ENCODE measurements at places on chromosomes 16 and 17.

GRCh38 chr16:83542491-83542890 is 265.3 kb upstream of the HSBP1 start:
- no peak for DNase-seq

- DNase-seq: peak; percentile 60
Observed at GRCh38 chr17:3964203-3965117, at the start of gene ATP2A3. TSS of gene ATP2A3 (minus strand) at chr17:3964437. CDS start at chr17:3964291, 146 bp downstream.

DNA sequence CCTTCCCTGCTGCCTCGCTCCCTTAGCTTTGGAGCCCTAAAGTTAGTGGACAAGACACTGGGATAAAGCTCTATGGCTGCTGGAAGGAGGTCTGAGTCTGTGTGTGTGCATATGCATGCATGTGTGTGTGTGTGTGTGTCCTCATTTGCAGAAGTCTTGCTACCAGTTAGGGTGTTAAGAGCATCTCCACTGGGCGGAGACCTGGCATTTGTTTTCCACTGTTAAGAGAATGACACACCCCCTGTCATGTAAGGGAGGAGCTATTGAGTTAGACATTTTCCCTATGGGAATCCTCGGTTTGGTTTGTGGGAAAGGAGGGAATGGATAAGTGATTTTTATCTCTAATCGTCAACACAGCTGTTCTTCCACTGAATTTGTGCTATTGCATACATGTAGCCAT is 24.8 kb upstream of the ARHGAP23 start:
- DNase-seq: no peak

- DNase-seq: no peak
Observed at GRCh38 chr17:1224330-1224729, 44.5 kb upstream of the ABR start.

- no peak for DNase-seq
Observed at GRCh38 chr17:39014795-39015545, 47.8 kb upstream of the FBXO47 start.

- DNase-seq: no peak
Observed at GRCh38 chr16:57675741-57676551, 7.8 kb downstream of the ADGRG3 start.

GRCh38 chr17:56675876-56676660 is 82.6 kb downstream of the NOG start:
- DNase-seq: no peak

GRCh38 chr16:75011634-75012307 is 12.9 kb downstream of the ZNRF1 start:
- no peak for DNase-seq

GRCh38 chr16:49150341-49150740 is 131.3 kb downstream of the CBLN1 start:
- no peak for DNase-seq

GRCh38 chr17:16199093-16199492 is 16.2 kb downstream of the NCOR1 start:
- no peak for DNase-seq

GRCh38 chr16:4487955-4488498 is 11.8 kb downstream of the HMOX2 start:
- DNase-seq: no peak

GRCh38 chr16:84481051-84481735 is 23.3 kb downstream of the MEAK7 start:
- DNase-seq: no peak

DNA sequence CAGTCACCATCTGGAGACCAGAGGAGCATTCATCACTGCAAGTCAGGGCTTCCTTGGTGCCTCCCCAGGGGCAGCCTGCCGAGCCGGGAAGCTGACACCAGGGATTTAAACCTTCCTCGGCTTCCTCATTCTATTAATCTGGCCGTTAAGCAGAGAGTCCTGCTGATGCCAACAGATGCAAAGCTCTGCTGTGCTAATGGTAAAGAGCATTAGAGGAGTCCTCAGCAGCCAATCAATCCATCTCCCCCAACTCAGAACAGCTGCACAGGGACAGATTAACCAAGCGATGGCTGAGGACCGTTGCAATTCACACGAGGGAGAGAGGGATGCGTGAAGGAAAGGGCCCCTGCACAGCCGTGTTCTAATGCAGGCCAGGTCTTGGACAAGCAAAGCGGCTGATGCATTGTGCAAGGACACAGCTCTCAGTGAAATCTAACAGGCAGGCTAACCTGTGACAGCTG is 116.6 kb downstream of the XYLT1 start:
- DNase-seq: no peak

- DNase-seq: no peak
Observed at GRCh38 chr17:17077101-17077500, 34.8 kb downstream of the MPRIP start.

DNA sequence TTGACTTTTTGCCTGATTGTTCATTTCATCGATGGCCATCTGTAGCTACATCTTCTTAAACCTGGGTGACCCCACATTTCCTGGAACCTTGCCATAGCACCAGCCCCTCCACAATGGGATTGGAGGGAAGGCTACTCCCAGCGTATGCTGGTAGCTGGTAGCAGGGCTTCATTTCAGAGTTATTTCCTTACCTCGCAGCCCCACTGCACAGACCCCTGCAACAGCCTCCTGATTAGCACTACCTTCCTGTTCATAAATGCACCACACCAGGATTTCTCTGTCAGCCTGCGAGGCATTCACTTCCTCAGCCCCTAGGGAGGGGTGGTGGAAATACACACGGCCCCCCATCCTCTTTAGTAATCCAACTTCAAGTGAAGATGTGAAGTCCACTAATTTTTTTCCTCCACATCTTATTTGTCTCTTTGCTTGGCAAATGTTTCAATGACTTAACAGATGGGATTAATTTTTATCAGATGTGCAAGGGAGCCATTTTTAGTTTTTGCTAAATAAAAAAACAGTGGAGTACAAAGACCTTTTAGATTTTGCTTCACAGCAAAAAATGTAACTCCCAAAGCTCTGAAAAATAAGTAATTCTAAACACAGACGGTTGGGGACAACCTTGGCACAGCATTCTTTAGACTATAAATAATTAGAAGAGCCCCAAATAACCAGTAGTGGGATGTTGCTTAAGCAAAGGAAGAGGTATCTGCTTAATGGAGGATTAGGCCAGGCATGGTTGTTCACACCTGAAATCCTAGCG is 76.6 kb downstream of the CLEC16A start:
- no peak for DNase-seq

DNA sequence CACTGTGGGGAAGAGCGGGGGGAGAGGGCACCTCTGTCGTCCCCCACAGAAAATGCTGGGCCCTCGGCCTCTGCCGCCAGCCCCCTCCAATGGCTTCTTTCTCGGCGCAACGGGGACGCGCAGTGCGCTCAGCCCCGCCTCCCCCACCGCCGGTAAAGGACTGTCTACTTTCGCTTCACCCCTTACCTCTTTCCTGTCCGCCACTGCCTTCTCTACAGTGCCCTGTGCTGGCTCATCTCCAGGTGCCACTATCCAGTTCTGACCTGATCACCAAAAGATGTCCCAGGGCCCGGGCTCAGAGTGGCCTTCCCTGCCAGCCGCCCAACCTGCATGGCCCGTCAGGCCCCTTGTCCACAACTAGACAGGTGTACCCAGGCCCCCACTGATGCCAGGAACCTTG is 7.3 kb downstream of the ENDOV start:
- DNase-seq: no peak

DNA sequence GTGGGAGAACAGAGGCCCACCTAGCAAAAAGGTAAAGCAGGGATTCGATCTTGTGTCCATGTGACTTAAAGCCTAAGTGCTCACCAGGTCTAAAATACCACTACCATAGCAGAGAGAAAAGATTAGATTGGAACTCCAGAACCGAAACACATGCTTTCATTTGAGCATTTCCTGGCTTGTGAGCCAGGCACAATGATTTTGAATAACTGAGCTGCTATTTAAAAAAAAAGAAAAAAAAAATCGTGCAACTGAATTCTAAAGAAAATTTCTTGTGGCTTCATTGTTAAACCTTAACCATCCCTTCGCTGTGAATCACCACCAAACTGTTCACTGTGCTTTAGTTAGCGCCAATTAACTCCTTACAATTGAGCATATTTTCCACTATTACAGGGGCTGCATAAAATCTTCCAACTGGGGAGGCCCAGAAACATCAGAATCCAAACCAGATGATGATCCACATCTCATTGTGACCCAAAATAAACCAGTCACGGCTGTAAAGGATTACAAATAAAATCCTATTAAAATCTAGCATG is 366.4 kb upstream of the ERCC4 start:
- no peak for DNase-seq

DNA sequence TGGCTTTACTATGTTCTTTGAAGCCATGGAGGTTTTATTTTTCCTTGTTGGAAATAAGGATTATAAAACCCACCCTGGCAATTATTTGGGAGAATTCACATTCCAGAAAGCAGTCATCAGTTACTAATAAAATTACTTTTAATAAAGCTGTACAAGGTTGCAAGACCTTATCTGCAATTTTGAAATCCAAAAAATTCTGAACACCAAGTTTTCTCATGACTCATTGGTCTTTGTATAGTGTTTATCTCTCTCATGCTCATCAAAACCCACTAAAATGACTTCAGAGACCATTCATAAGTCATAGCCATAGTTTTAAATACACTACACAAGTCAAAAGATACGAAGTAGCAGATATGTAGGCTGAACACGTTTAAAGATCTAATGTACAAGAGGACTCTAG is 6.0 kb upstream of the KRT38 start:
- DNase-seq: no peak

GRCh38 chr16:27235055-27235937 is 32.0 kb downstream of the KDM8 start:
- DNase-seq: peak; percentile 60

DNA sequence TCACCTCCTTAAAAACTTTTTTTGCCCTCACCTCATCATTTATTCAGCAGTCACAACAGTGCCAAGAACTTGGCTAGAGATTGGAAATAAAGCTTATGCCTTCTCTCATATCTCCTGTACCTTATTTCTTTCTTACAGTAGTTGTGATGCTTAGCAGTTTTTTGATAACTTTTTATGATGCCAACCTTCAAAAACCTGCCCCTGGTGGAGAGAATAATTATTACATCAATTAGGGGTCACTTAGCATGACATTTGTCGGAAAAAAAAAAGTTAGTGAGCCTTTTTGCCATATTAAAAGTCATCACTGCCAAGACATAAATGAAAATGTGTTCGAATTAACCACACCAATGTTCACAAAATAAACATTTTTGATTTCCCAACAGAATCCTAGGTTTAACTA is 296.6 kb downstream of the WWOX start:
- no peak for DNase-seq

GRCh38 chr17:29930409-29931010 is 482 bp upstream of the SSH2 start:
- no peak for DNase-seq

Data from stimulated activated CD8-positive, alpha-beta memory T cell treated with anti-CD3 and anti-CD28 coated beads, Interleukin-12 subunit alpha, Interleukin-12 subunit beta, amount 100 ng/mL, for 4 hours (primary cell).